Natural killer cell treated with Interleukin-12 subunit alpha and Interleukin-12 subunit beta and Interleukin-15 and Interleukin-18, amount 100 ng/mL, for 72 hours (primary cell): ENCODE measurements at places on chromosomes 3 and 15.

DNA sequence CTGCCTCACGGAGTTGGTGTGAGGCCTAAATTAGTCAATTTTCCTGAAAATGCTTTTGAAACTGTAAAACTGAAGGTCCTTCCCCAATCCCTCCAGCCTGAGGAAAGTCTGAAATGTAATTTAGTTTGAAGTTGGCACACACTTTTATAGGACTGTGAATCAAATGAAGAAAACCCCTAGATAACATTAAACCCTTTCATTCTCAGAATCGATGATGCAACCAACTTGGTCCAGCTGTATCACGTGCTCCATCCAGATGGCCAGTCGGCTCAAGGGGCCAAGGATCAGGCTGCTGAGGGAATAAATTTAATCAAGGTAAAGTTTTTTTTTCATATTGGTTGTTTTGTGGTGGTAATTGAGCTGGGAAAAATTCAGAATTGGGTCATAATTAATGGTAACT is 11.7 kb downstream of the MRPS22 start:
- no peaks in the 10 kb centered on the region for H3K27me3 ChIP-seq
- H3K4me1 ChIP-seq: peaks cover 21% of the 10 kb centered on the region

GRCh38 chr15:55959744-55960447 is 33.5 kb downstream of the NEDD4 start:
- no peaks in the 10 kb centered on the region for H3K4me1 ChIP-seq
- DNase-seq: no peak
- no peak overlapping the region for H3K27ac ChIP-seq
- no peaks in the 10 kb centered on the region for H3K27me3 ChIP-seq
- peaks cover 9% of the 10 kb centered on the region for H3K36me3 ChIP-seq
- no peak overlapping the region for H3K4me3 ChIP-seq

DNA sequence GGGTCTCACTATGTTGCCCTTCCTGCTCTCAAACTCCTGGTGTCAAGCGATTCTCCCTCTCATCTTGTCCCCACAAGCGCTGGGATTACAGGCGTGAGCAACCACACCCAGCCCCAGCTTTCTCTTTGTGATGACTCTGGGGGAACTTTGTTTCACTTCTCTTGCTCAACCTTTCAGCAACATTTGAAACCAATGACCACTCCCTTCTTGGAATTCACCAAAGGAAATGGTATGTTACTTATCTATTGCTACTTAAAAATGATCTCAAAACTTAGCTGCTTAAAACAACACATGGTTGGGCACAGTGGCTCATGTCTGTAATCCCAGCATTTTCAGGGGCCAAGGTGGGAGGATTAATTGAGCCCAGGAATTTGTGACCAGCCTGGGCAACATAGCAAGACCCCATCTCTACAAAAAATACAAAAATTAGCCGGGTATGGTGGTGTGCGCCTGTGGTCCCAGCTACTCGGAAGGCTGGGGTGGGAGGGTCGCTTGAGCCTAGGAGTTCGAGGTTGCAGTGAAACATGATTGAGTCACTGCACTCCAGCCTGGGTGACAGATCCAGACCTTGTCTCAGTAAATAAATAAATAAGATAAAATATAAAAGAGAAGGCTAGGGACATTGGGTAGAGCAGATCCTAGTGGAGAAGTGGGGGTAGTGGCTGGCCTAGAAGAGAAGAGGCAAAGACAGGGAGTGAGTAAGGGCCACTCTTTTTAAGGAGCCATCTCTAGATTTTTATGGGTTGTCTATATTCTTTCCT is 10.3 kb upstream of the COPG1 start:
- no peaks in the 10 kb centered on the region for H3K27me3 ChIP-seq
- H3K4me3 ChIP-seq: peak overlapping the region; percentile 74
- peak overlapping the region; percentile 87 for H3K27ac ChIP-seq

- no peak overlapping the region for H3K27ac ChIP-seq
- H3K36me3 ChIP-seq: no peaks in the 10 kb centered on the region
- H3K27me3 ChIP-seq: peaks cover 31% of the 10 kb centered on the region
Measured at GRCh38 chr15:70132139-70132538, 34.4 kb upstream of the TLE3 start.

DNA sequence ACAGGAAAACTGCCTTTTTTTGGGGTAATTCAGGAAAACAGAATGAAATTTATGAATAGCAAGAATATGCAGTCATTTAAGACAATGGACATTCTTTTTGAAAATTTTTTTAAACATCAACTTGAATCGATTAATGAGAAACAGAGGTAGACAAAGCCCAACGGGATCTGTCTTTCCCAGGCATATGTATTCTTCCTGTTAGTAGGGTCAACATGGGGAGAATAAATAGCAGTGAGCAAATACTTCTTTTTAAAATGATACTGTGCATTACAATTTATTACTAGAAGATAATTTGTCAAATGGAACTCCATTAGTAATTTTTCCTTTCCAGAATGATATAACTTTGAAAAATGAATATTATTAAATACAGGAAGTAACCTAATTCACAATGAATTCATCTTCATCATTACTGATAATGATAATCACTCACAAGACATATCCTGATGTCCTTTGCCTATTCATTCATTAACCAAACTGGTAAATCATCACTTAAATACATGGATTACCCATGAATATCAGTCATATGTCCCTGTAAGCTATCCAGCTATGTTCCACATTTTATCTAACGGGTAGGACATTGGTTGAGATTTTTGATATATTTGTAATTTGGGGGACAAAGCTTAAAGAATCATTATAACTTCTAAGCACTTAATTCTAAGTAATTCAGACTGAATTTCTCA is 209.2 kb upstream of the CDIN1 start:
- DNase-seq: no peak
- H3K4me3 ChIP-seq: no peak overlapping the region
- H3K4me1 ChIP-seq: no peaks in the 10 kb centered on the region

DNA sequence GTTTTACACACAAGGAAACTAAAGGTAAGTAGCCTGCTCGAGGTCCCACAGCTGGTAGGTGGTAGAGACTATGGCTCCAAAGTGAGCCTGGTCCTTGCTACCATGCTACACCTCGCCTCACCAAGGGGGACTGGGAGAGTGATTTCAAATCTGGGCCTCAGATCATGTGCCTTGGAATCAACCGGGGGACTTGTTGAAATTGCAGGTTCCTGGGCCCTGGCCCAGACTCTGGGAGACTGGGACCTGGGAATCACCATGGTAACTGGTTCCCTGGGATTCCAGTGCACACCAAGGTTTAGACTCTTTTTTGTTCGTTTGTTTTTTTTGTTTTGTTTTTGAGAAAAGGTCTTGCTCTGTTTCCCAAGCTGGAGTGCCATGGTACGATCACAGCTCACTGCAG is 21.1 kb downstream of the DNASE1L3 start:
- no peaks in the 10 kb centered on the region for H3K27me3 ChIP-seq
- DNase-seq: peak; percentile 38
- no peaks in the 10 kb centered on the region for H3K36me3 ChIP-seq
- H3K27ac ChIP-seq: no peak overlapping the region

DNA sequence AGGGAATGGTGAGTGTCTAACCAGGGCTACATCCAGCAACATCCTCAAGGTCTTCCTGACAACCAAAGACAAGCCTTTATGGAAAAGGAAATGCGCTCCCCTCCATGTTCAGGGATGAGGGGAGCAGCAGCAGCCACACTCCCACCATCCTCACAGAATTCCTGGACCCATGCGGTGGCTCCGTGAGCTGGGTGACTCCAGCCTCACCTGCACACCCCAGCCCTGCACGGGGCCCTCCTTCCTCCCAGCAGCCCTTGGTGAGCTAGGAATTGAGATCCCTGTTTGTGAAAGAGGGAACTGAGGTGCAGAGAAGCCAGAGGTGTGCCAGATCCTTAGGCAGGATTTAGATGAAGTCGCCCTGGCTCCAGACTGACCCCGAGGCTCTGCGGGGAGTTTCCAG is 52.3 kb downstream of the GRIP2 start:
- no peaks in the 10 kb centered on the region for H3K27me3 ChIP-seq
- peak; percentile 41 for DNase-seq
- no peak overlapping the region for H3K4me3 ChIP-seq
- H3K4me1 ChIP-seq: no peaks in the 10 kb centered on the region

DNA sequence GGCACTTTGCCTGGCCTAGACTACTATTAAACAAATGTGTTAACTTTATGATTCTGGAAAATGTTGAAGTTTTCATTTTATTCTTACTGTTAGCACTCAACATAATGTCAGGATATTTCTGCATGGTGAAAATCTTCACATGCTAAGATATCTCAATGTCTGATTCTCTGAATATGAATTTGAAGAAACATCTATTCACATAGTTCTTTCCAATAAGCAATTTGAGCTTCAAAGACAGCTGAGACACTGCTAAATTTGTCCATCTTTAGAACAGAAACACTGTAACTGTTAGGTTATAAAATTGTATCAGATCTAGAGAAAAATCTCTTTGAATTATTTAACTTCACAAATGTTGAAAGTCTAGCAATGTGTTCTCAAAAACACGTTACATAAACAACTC is 970.2 kb downstream of the PLOD2 start:
- DNase-seq: no peak
- H3K4me3 ChIP-seq: no peak overlapping the region
- H3K27me3 ChIP-seq: no peaks in the 10 kb centered on the region

- peaks cover 17% of the 10 kb centered on the region for H3K27me3 ChIP-seq
- DNase-seq: no peak
- H3K4me1 ChIP-seq: peaks cover 19% of the 10 kb centered on the region
- no peak overlapping the region for H3K4me3 ChIP-seq
- H3K27ac ChIP-seq: no peak overlapping the region
Measured at GRCh38 chr15:62128916-62129315, 36.2 kb downstream of the C2CD4B start.

- H3K27ac ChIP-seq: no peak overlapping the region
- peaks cover 5% of the 10 kb centered on the region for H3K36me3 ChIP-seq
- H3K4me1 ChIP-seq: no peaks in the 10 kb centered on the region
- H3K27me3 ChIP-seq: no peaks in the 10 kb centered on the region
Measured at GRCh38 chr3:174232658-174233429, 626.3 kb upstream of the NAALADL2 start.

DNA sequence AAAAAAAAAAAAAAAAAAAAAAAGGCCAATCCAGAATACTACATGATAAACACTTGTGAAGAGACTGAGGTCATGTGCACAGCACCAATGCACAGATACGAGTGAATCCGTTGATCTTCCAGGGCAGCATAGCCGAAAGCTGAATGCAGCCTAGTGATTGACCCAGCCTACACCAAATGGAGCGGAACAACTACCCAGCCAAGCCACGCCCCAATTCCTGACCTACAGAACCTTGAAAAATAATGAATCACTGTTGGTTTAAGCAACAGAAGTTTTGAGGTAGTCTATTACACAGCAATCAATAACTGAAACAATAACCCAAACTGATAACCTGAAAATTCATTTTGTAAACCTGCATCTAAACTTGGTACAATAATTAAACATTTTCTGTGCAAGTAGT is 361.0 kb downstream of the FHIT start:
- DNase-seq: no peak
- H3K4me3 ChIP-seq: no peak overlapping the region
- H3K27me3 ChIP-seq: no peaks in the 10 kb centered on the region
- H3K36me3 ChIP-seq: no peaks in the 10 kb centered on the region
- H3K4me1 ChIP-seq: no peaks in the 10 kb centered on the region

GRCh38 chr15:86432861-86433260 is 353.2 kb downstream of the AGBL1 start:
- peaks cover 4% of the 10 kb centered on the region for H3K27me3 ChIP-seq
- no peaks in the 10 kb centered on the region for H3K4me1 ChIP-seq
- no peak overlapping the region for H3K4me3 ChIP-seq
- no peak for DNase-seq
- H3K36me3 ChIP-seq: no peaks in the 10 kb centered on the region
